Left cardiac atrium (tissue), 4 donors: ENCODE measurements at places on chromosomes 4 and X. TPM values are rescaled to one million over a fixed set of nuclear protein-coding genes. Genes with fewer than 3 reads are reported as not detected.

The TEX11 gene
- not detected for total RNA-seq

The NUP62CL gene
- 1.3 TPM for total RNA-seq

The UCP1 gene
- total RNA-seq: 4.1 TPM

- DNase-seq: no peak
Observed at GRCh38 chrX:74514384-74514783, 93.1 kb downstream of the SLC16A2 start.

The KDR gene
- total RNA-seq: 22.3 TPM

GRCh38 chr4:75742451-75742850, 18.1 kb downstream of the USO1 start:
- no peak for DNase-seq

DNA sequence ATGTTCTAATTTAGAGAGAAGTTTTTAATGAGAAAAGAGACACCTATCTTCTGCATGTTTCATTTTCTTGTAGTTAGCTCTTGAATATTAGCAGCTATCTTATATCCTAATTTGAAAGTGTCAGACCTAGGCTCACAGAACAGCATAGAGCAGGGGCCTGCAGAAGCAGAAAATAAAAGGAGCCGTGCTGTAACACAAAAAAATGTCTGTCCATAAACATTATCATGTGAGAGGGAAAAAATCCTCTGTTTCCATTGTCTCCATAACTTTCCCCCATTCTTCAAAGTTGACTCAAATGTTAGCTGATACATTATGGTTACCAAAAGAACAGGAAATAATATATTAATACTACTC, 329.2 kb upstream of the EPHA5 start:
- DNase-seq: no peak

DNA sequence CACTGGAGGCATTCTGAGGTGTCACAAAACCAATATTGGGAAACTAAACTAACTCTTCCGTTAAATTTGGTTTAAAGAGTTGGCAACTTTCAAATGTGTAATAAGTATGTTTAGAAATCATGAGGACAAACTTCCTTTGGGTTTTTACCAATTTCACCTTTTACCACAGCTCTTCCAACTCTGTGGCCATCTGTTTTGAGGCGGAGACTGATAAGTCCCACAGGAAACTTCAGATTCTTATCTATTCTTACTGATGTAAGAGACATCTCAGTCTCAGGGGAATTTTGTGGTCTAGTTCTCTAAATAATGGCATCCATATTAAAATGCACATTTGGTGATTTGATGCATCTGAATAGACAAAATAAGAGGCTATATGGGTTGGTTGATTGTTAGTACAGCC, 229.2 kb upstream of the AFF2 start:
- DNase-seq: no peak

- DNase-seq: no peak
Observed at GRCh38 chr4:83328521-83329187, 6.0 kb downstream of the HPSE start.

GRCh38 chrX:84174348-84174747, 13.7 kb downstream of the RPS6KA6 start:
- no peak for DNase-seq

DNA sequence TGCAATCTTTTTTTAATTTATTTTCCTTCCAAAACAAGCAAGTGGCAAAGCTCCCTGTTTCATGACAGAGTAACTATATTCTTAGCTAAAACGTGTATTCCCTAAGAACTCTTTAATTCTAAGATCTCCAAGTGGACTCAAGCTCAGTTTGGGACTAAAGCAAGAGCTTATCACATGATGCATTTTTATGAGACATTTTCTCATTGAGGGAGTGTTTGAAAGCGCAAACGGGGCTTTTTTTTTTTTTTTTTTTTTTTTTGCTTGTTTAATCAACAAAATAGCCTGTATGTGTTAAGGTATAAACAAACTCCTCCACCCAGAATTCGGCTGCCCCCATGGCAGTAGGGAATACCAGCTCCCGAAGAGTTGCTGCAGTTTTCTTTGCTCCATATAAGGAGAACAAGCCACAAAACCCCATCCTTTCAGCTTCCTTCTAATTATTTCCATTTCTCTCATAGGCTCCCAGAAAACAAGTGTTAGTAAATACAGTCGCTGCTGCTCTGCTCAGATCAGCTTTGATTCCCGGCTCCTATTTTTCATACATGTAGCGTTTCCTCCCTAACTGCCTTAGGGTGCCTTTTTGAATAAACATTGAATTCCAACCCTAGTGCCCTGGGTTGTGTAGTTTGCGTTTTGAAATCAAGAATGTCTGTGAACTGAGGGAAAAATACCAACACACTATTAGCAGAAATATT, 669 bp upstream of the PPARGC1A start:
- DNase-seq: no peak

DNA sequence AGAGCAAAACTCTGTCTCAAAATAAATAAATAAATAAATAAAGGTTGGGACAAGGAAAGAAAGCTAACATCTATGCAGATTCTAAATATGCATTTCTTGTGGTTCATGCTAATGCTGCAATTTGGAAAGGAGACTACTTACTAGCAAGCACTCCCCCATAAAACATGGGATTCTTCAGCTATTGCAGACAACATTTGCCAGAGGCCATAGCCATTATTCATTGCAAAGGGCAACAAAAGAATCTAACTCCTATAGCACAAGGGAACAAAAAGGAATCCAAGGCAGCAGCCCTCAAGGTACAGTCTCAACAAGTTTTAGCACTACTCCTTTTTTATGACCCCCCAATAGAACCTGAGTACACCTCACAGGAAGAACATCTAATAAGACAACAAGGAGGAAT, 8.0 kb upstream of the HERC5 start:
- no peak for DNase-seq

The GABRQ gene
- not detected for total RNA-seq

DNA sequence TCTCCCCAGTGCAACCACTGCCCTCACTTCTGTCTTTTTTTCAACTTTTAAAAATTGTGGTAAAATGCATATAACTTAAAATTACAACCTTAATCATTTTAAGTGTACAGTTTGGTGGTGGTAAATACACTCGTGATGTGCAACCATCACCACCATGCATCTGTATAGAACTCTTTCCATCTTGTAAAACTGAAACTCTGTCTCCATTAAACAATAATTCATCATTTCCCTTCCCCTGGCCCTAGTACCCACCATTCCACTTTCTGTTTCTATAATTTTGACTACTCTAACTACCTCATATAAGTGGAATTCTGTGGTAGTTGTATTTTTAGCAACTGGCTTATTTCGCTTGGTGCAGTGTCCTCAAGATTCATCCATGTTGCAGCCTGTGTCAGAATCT, 6.8 kb upstream of the CTBP1 start:
- DNase-seq: no peak

DNA sequence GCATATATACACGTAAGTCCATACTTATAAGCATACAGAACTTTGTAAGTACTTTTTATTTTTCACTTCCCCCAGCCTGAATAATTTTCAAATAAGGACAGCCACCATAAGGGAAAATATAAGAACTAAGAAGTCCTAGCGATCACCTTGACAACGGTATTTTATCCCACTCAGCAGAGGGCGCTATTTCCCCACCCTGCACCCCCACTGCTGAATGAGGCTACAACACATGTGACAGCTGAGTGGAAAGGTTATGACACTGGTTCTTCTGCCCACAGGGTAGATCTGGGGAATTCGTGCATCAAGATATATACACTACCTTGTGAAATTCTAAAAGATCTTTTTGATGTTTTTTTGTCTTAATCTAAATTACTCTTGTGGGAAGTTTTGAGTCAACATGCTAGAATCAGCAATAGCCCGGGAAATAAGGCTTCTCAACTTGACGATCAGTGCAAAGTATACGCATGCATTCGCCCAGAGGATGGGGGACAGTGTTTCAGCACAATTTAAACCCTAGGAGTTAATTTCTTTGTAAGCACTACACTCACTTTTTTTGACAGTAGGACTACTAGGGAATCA, 151.5 kb downstream of the CORIN start:
- DNase-seq: peak; percentile 36

- no peak for DNase-seq
Observed at GRCh38 chrX:129843209-129843458, 552 bp downstream of the ZDHHC9 start.

GRCh38 chrX:154486396-154487207, at the start of gene UBL4A:
Gene UBL4A (minus strand): TSS chrX:154486615. CDS start chrX:154486584, 31 bp downstream.
- peak; percentile 76 for DNase-seq

The MAGEA10 gene
- total RNA-seq: not detected

DNA sequence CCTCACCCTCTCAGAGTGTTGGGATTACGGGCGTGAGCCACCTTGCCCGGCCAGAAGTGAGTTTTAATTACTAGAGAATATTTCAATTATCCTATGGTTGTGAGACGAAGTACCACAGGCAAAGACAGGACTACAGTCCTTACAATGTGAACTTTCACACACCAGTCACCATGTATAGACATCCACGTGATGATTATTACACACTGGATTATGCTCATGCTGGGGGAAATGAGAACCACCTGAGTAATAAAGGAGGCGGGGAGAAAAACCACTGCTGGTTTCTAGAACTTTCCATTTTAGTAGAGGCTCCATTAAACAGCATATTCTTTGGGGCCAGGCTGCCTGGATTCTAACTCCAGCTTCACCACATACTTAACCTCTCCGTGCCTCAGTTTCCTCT, 42.5 kb upstream of the TLR2 start:
- DNase-seq: no peak

DNA sequence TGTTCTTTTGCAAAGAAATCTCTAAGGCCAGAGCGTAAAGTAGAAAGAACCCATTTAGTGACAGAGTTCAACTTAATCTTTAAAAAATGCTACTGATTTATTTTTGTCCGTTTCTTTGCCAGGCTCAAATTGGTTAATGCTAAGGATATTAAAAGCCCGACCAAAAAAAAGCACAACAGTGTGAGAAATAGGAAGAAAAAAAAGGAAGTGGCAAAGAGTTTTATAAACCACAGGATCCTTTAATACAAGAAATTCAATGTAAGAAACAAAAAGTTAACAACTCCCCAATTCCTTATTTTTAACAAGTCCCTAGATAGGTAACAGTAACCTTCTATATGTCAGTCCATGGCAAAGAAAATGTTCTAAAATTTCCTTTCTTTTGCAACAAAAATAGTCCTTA, 480.4 kb downstream of the ACTRT1 start:
- no peak for DNase-seq

The F9 gene
- total RNA-seq: not detected

The GAGE12J gene
- total RNA-seq: not detected

The TFE3 gene
- 36.2 TPM for total RNA-seq

DNA sequence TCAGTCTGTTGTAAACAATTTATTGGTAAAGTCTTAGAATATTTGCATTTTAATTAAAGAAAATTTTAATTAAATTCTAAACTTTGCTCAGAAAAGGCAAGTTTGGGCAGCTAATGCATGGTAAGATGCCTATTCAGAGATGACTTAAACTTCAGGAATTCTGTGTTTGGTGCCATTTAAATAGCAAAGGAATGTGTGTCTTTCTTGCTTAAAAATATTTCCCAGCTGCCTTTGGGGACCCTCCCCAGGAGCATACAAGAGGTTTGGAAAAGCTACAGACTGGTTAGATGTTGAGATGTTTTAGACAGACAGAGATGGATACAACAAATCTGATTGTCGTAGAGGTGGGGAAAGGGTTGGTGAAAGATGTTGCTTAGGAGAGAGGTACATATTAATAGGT, 36.5 kb downstream of the AFF2 start:
- no peak for DNase-seq

The HSFX4 gene
- not detected for total RNA-seq

The SLC34A2 gene
- 0.18 TPM for total RNA-seq

DNA sequence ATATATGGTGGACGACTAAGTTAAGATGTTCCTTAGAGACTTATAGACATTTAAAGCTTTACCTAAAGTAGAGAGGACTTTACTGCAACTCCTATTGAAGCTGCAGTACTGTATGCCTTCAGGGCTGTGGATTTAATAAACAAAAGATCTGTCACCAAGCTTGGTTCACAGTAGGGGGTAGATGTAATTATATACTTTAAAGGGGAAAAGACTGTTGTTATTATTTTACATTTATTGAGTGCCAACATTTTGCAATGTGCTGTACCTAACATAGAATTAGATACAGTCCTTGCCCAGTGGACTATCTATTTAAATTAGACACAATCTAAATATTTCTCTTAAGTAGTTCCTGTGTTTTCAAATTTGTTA, 67.2 kb downstream of the SLIT2 start:
- no peak for DNase-seq

DNA sequence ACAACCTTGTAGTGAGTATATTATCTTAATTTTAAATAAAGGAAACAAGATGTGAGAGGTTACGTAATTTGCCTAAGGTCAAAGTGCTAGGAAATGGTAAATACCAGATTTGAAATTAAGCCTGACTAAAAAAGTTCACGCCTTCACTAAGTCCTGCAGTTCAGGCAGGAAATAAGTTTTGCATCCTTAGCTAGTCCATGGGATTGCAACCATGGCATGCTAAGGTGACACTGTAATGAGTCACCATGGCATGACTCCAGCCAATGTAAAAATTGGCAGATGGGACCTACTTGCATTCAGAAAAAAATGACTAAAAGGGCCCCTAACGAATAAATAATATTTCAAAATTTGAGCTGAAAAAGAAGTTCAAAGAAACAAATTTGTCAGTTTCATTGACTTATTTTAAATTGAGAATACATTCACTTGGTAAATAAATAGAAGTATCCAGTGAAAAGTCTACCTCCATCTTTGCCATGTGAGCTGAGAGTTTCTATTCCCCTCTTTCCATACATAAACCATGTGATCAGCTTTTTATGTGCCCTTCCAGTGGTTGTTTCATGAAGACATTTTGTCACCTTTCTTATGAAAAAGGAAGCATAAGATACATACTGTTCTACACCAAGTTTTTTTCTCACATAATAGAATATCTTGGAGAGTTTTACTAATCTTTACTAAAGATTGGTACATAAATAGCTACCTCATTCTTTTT, 72.4 kb downstream of the ANKRD50 start:
- DNase-seq: no peak

DNA sequence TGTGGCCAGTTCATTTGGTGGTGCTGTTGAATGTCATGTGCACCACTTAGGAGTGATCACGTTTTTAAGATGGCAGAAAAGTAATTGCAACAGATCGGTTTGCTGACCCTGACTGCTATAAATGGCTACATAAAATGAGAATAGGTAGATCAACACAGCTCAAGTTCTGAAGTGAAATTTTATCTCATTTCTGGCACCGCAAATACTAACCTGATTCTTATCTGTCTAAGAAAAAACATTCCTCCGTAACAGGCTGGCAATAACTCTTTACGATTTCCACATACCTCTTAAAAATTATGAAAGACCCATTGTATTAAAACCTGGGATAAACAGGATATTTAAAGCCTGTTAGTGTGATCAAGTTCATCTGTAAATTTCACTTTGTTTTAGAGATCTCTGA, 387.5 kb downstream of the PDGFC start:
- no peak for DNase-seq

GRCh38 chr4:5708449-5709206, at the start of gene EVC2:
Gene EVC2 (minus strand): TSS chr4:5708559. CDS start chr4:5708513, 46 bp downstream.
- peak; percentile 87 for DNase-seq

GRCh38 chr4:21655031-21655430, 293.5 kb downstream of the KCNIP4 start:
- DNase-seq: no peak

DNA sequence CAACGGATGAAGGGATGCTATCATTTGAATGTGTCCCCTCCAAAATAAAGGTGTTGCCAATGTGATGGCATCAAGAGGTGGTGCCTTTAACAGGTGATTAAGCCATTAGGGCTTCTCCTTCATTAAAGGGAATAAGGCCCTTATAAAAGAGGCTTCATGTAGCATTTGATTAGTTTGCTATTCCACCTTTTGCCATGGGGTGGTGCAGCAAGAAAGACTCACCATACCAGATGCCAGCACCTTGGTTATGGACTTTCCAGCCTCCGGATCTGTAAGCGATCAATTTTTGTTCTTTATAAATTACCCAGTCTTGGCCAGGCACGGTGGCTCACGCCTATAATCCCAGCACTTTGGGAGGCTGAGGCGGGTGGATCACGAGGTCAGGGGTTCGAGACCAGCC, 7.9 kb upstream of the SLC25A43 start:
- no peak for DNase-seq

The CXCR3 gene
- total RNA-seq: 0.82 TPM

The CNOT6L gene
- total RNA-seq: 24.1 TPM
